Activated CD4-positive, alpha-beta T cell treated with anti-CD3 and anti-CD28 coated beads, Interleukin-2, amount 10 ng/mL, durations not matched to agents 7 days and 5 days (primary cell): ENCODE measurements at places on chromosomes 6 and 20.

DNA sequence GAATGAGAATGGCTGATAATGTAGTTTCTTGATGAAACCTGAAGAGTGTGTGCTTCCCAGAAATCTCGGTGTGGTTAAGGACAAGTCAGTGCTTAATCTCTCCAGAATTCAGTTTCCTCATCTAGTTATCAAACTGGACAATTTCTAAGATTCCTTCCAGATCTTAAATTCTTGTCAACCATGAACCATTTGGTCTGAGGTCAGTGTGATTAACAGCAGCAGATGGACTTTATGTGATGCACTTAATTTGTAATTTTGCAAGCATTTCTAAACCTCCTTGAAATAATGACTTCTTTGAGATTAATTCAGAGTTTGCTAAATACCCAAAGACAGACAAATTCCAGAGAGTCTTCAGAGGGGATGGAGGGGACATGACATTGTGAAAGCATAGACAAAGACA lies 160.3 kb downstream of the KIF16B start:
- H3K4me1 ChIP-seq = no peaks in the 10 kb centered on the region
- H3K4me3 ChIP-seq = no peak overlapping the region
- no peaks in the 10 kb centered on the region for H3K36me3 ChIP-seq

- no peak overlapping the region for H3K27ac ChIP-seq
- H3K4me1 ChIP-seq = peaks cover 3% of the 10 kb centered on the region
- DNase-seq = no peak
- H3K4me3 ChIP-seq = no peak overlapping the region
- H3K36me3 ChIP-seq = no peaks in the 10 kb centered on the region
- H3K27me3 ChIP-seq = no peaks in the 10 kb centered on the region
These were observed 288.5 kb upstream of the STXBP5 start for GRCh38 chr6:146915671-146916127.

DNA sequence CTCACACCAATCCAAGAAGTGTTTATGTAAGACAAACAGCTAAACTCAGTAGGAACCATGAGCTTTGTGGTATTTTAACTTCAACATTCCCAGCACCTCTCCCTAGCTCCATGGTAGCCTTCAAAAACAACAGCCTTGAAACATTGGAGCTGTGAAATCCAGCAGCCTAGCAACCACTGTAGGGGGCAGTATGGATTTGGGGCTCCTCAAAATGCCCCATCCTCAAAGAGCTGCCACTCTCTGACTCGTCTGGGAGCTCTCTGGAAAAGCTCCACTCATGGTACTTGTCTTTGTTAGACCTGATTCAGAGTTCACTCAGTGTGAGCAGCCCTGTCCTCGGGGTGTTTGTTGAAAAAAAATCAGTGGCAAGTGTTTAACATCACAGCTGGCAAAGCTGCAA lies 82.9 kb downstream of the KIF6 start:
- H3K36me3 ChIP-seq = no peaks in the 10 kb centered on the region
- no peak for DNase-seq
- no peak overlapping the region for H3K4me3 ChIP-seq
- no peaks in the 10 kb centered on the region for H3K4me1 ChIP-seq

GRCh38 chr20:23637282-23638221 lies at the start of gene CST3:
CST3 (minus strand) TSS chr20:23637955; CDS start chr20:23637862, 93 bp downstream.
- H3K4me1 ChIP-seq = peaks cover 6% of the 10 kb centered on the region
- H3K4me3 ChIP-seq = peak within 1 kb of the TSS; percentile 56
- H3K27ac ChIP-seq = no peak within 1 kb of the TSS
- peaks cover 17% of the 10 kb centered on the region for H3K27me3 ChIP-seq
- DNase-seq = peak; percentile 16
- no peaks in the 10 kb centered on the region for H3K36me3 ChIP-seq

- no peak overlapping the region for H3K27ac ChIP-seq
- H3K4me1 ChIP-seq = no peaks in the 10 kb centered on the region
- no peak for DNase-seq
- H3K27me3 ChIP-seq = peaks cover 11% of the 10 kb centered on the region
These were observed 47.1 kb upstream of the PMEPA1 start for GRCh38 chr20:57756921-57757320.
